ENCODE measurements at places on chromosomes 2 and 18.

DNA sequence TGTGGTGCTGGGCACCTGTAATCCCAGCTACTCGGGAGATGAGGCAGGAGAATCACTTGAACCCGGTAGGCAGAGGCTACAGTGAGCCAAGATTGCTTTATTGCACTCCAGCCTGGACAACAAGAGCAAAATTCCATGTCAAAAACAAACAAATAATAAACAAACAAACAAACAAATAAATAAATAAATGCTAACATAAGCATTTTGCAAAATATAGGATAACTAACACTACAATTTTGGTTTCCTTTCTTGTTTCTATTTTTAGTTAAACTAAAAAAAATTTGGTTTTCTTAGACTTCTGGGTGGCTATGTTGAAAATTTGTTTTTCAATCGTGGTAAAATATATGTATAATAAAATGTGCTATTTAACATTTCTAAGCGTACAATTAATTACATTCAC, 115.0 kb upstream of the ZNF516 start:
- DNase-seq: no peak

GRCh38 chr18:46468426-46469180, 188.4 kb downstream of the LOXHD1 start:
- DNase-seq: no peak

DNA sequence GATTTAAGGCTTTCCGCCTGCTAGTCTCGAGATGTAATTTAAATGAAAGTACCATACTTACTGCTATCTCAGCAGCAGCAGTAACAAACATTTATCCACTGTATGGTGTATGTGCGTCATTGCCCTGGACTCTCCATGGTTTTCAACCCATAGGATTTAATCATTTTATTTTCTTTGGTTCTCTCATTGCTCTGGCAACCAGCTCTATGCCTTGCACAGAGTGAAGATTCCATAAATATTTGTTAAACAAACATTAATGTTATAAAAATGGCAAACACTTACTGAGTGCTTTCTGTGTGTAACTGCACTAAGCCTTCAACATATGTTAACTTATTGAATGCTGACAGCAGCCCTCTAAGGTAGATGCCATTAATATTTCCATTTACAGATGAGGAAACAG, 1.3 kb upstream of the LMAN1 start:
- no peak for DNase-seq

DNA sequence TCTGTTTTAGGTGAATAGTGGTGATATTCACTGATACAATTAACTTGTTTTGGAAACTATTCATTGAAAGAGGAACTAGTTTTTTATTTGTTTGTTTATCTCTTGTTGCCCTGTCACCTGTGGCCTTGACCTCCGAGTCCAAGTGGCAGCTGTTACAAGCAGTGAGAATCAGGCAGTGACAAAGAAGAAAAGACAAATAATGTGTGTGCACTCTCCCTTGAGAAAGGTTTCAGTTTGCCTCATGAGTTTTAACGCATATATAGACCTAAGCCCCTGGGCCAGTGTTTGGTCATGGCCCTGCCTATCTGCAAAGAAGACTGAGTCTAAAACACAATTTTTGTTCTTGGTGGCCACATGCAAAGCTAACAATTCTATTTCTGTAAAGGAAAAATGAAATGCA, 15.3 kb downstream of the KYNU start:
- no peak for DNase-seq

All from globus pallidus (tissue), 1 donor.